ENCODE measurements at places on chromosomes 13 and 19.

- no peak for DNase-seq
These were observed 24.4 kb downstream of the DHX34 start for GRCh38 chr19:47373246-47374240.

DNA sequence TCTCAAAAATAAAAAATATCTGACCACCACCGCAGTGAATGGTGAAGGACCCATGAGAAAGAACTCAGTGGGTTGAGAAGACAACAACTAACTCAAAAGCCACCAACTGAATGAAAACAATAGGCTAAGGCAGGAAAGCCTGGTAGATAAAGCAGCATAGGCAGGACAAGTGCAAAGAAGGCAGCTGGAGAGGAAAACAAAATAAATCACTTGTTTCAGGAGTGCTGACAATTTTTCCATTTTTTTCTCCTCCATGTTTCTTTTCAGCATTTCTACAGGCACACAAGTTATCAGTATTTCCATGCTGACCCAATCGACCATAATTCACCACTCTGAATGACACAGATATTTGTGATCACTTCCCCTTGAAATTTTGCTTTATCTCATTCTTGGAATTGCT lies 597.8 kb downstream of the LIG4 start:
- no peak for DNase-seq

DNA sequence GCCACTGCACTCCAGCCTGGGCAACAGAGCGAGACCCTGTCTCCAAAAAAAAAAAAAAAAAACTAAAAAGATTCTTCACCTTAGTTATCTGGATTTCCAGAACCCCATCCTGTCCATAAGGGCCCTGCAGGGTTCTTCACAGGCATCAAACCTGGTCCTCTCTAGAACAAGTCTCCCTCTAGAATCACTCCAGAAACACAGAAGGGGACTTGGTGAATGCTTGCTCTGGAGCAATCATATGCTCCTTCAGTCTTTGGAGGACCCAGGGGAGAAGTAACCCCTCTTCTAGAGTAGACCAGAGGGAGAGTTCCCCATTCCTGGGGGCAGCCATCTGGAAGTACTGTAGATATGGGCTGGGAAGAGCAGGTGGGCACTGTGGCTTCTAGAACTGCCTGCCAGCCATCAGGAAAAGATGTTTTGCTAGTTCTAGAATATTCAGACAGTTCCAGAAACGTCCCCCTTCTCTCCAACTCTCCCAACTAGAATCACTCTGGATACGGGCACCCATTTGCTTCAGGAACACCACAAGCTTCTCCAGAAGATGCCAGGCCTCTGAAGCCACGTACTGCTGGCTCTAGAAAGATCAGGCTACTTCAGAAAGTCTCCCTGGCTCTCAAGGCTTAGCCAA lies 2.8 kb downstream of the FUT1 start:
- DNase-seq = no peak

GRCh38 chr19:50636317-50637085 lies 3.2 kb downstream of the SYT3 start:
- DNase-seq = no peak

GRCh38 chr13:40886017-40886416 lies 96.6 kb downstream of the SLC25A15 start:
- no peak for DNase-seq

- no peak for DNase-seq
These were observed 36.7 kb downstream of the DNAJC3 start for GRCh38 chr13:95713651-95714050.

DNA sequence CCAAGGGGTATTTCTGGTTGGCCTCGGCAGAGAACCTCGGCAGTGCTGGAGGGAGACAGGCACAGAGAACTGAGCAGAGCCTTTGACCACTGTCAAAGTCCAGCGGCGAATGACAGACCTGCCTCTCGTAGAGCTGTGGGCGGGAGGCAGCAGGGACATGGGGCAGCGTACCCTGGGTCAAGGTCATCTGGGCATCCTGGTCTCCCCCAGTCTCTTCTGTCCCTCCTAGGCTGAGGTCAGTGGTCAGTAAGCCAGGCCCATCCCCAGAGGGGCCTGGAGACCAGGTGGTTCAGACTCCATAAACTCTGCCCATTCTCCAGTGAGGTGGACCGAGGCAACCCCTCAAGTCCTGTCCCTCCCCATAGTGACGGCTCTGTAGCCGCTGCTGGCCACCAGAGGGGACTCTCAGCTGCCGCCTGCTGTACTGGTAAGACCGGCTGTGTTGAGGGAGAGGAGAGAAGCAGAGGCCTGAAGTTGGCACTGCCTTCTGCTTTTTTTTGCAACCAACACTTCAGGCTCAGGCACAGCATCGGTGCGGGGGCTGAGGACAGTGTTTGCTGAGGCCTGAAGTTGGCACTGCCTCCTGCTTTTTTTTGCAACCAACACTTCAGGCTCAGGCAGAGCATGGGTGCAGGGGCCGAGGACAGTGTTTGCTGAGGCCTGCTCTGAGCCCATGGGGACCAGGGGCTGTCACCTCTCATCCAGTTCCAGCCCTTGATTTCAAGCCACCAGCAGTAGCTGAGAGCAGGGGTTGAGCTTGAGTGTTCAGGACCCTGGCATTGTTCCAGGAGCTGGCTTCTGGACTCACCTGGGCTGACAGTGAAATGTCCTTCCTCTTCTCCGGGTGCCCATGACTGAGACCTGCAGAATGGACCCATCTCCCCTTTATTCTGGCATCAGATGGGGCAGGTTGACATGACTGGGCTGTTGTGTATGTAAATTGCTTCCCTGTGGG lies at the start of gene PGLYRP2:
Gene PGLYRP2, minus strand, starts transcription at position 111 of the 955 bp plus-strand sequence. CDS start 130 bp downstream, outside the sequence.
- DNase-seq = no peak

DNA sequence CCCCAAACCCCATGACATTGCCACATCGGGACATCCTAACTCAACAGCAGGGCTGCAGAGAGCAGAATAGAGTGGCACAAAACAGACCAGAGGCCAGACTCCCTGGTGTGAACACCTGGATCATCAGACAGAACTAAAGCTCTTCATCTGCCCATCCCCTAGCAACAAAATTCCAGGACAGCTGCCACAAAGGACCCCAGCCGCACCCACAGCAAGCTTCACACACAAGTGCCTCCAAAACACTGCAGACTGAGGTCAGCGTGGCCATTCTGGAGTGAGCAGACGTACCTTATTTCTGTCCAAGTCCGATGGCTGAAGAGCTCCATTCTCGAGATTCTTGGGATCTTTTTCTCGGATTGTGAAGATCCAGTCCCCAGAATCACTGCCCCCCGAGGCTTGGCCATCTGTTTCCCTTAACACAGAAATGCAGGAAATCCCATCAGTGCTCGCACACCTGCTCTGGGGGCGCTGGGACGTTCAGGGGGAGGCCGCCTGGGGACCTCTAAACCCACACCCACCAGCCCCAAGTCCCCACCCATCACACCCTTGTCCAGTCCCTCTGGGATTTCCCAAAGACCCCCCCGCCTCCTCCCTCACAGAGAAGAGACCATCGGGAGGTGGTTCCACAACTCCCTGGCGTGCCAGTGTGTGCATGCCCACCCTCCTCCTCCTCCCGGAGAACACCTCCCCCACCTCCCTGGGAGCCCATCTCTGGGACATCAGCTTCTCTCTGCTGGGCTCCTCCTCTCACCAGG lies 115.2 kb downstream of the STK24 start:
- DNase-seq = no peak

DNA sequence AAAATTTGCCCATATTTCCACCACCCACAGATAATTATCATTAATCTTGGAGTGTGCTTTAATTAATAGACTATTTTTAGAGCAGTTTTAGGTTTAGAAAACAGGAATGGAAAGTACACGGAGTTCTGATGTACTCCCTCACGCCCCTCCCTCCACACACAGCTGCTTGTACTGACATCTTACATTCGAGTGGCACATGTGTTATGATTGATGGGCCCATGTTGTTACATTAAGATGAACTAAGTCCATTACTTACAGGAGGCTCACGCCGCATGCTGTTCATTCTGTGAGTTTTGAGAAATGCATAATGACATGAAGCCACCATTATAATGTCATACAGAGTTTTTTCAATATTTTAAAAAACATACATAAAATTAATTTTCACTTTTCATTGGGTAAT lies 1.2 kb upstream of the SPATA13 start:
- no peak for DNase-seq

All from fibroblast of the aortic adventitia (primary cell).